ENCODE measurements at places on chromosomes 7 and 10.

DNA sequence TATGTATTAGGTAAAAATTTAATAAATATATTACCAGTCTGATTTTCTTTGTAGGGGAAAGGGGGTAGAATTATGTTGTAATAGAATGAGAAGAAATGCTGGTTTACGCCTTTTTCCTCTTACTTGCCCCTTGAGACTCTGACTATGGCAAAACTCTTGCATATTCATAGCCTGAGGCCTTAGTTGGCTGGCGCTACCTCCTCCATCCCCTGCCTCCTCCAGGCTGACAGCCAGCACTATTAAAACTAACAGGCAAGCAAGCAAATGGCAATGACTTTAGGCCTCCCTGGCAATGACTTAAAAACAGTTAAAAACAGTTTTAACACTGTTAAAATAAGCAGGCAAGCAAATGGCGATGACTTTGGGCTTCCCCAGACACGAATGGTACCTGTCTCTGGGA is 14.4 kb downstream of the PKD2L1 start:
- H3K4me1 ChIP-seq, result no peaks in the 10 kb centered on the region
- no peak overlapping the region for H3K27ac ChIP-seq
- no peak for DNase-seq
- H3K36me3 ChIP-seq, result no peaks in the 10 kb centered on the region
- no peaks in the 10 kb centered on the region for H3K27me3 ChIP-seq

DNA sequence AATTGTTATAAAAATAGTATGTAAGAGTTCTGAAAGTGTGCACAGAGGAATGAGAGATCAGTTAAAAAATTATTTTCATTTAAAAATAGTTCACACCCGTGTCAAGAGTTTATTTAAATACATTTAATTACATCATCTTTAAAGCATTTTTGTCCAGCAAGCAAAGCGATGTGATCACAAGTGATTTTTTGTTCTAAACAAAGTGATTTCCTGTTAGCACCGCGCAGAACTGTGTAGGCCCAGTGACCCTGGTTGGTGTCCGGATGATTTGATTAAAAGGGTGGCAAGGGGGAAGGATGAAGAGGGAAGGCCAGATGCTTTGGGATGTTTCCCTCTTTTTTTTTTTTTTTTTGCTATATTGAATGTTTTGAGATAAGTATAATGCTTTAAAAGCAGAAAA is 227.8 kb upstream of the PITRM1 start:
- no peaks in the 10 kb centered on the region for H3K36me3 ChIP-seq
- no peak overlapping the region for H3K4me3 ChIP-seq
- peaks cover 10% of the 10 kb centered on the region for H3K4me1 ChIP-seq
- H3K27ac ChIP-seq, result peak overlapping the region; percentile 60
- no peaks in the 10 kb centered on the region for H3K27me3 ChIP-seq

DNA sequence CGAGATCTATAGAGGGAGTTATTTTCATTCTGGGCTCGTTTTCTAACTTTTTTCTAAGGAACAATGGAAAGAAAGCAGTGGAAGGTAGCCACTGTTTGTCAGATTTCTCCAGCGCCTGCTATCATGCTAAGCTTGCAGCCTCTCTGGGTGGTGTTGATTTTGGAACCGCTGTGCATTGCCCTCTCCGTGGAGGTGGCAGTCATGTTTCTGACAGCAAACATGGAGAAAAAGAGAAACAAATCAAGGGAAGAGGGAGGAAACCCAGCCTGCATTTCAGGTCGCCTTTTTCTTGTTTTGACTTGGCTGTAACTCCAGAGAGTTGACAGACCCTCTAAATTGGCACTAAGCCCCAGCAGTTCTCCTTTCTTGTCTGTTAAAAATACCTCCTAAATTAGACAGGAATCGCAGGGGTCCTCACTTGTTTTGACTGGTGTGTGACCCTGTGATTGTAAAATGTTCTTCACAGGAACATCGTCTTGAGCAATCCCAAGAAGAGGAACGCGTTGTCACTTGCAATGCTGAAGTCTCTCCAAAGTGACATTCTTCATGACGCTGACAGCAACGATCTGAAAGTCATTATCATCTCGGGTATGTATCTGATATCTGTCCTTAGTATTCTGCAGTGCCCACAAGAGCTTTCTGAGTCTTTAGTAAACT is 4.8 kb downstream of the ECHDC3 start:
- H3K27ac ChIP-seq, result peak overlapping the region; percentile 37
- no peaks in the 10 kb centered on the region for H3K27me3 ChIP-seq
- no peak for DNase-seq
- H3K4me1 ChIP-seq, result no peaks in the 10 kb centered on the region

GRCh38 chr7:1297017-1297960 is 64.6 kb downstream of the UNCX start:
- no peak overlapping the region for H3K27ac ChIP-seq
- H3K36me3 ChIP-seq, result no peaks in the 10 kb centered on the region
- H3K4me3 ChIP-seq, result no peak overlapping the region
- H3K27me3 ChIP-seq, result peaks cover 27% of the 10 kb centered on the region
- no peak for DNase-seq

DNA sequence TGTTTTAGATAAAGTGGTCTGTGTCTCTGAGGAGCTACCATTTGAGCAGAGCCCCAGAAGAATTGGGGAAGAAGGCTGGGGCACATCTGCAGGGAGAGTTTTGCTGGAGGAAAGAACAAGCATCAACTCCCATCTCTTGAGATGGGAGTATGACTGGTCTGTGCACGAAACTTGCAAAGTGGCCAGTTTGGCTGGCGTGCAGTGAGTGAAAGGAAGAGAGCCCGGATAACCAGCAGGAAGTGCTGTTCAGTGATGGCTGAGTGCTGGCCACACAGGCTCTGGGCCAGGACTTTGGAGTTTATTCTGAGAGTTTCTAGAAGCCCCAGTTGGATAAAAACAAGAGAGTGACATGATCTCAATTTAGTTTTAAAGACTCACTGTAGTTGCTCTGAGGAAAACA is 34.4 kb upstream of the SVIL start:
- H3K27me3 ChIP-seq, result no peaks in the 10 kb centered on the region
- H3K27ac ChIP-seq, result peak overlapping the region; percentile 69
- H3K36me3 ChIP-seq, result peaks cover 3% of the 10 kb centered on the region
- no peak for DNase-seq
- H3K4me1 ChIP-seq, result no peaks in the 10 kb centered on the region

- no peak overlapping the region for H3K4me3 ChIP-seq
- DNase-seq, result peak; percentile 58
- H3K27ac ChIP-seq, result no peak overlapping the region
These were observed 89.0 kb downstream of the NKX6-2 start for GRCh38 chr10:132696728-132697577.

GRCh38 chr7:135726276-135726788 is 1.7 kb downstream of the SLC13A4 start:
- H3K27me3 ChIP-seq, result no peaks in the 10 kb centered on the region
- no peaks in the 10 kb centered on the region for H3K4me1 ChIP-seq

GRCh38 chr10:131654471-131655087 is 246.2 kb upstream of the PPP2R2D start:
- no peak overlapping the region for H3K4me3 ChIP-seq
- no peaks in the 10 kb centered on the region for H3K36me3 ChIP-seq
- H3K27me3 ChIP-seq, result no peaks in the 10 kb centered on the region
- no peak for DNase-seq
- no peaks in the 10 kb centered on the region for H3K4me1 ChIP-seq

GRCh38 chr10:34029455-34029854 is 695.0 kb upstream of the NRP1 start:
- no peaks in the 10 kb centered on the region for H3K27me3 ChIP-seq
- no peaks in the 10 kb centered on the region for H3K4me1 ChIP-seq
- no peaks in the 10 kb centered on the region for H3K36me3 ChIP-seq
- H3K4me3 ChIP-seq, result no peak overlapping the region
- DNase-seq, result no peak

DNA sequence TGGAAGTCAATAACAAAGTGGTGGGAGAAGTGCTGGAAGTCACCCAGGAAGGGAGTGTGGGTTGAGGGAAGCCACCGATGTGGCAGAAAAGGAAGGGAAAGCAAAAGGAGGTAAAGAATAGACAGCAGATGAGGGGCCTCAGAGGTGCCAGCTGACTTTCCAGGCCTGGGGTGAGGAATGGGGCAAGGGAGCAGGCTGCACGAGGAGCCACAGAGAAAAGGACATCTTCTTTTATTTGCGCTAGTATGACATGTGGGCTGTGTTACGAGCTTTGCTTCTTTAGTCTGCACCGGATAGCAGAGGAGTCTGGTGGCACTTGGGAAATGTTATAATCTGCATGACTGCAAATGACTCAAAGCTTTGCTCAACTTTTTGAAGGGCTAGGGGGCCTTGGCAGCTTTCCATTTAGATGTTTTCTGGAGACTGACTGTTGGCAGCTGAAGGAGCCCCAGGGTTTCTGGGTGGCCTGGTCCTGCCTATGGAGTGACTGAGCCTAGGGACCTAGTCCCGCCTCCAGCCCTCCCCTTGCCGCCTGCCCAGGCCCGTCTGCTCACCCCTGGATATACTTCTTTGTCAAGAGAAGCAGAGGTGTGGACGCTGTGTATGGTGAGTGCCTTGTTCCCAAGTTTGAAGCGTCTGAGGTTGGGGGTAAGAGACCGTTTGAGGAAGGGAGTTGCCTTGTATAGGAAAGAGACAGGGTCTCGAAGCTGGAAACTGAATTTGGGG is 5.1 kb downstream of the PRXL2A start:
- H3K4me1 ChIP-seq, result no peaks in the 10 kb centered on the region
- no peak overlapping the region for H3K4me3 ChIP-seq
- no peaks in the 10 kb centered on the region for H3K36me3 ChIP-seq
- DNase-seq, result no peak
- H3K27ac ChIP-seq, result no peak overlapping the region

- H3K4me1 ChIP-seq, result no peaks in the 10 kb centered on the region
- no peaks in the 10 kb centered on the region for H3K27me3 ChIP-seq
- no peak overlapping the region for H3K27ac ChIP-seq
- H3K36me3 ChIP-seq, result no peaks in the 10 kb centered on the region
- no peak overlapping the region for H3K4me3 ChIP-seq
These were observed 274.9 kb upstream of the GALNT17 start for GRCh38 chr7:70856901-70857630.

Data from ascending aorta (tissue), 2 donors.